Posterior vena cava (tissue), 2 donors: ENCODE measurements at places on chromosomes 12 and 14. TPM values are rescaled to one million over a fixed set of nuclear protein-coding genes. Genes with fewer than 3 reads are reported as not detected.

Gene PMCH
- total RNA-seq, result not detected

Gene INSM2
- not detected for total RNA-seq

Gene ESRRB
- total RNA-seq, result 0.60 TPM

Gene HVCN1
- 8.5 TPM for total RNA-seq

Gene CLEC2A
- total RNA-seq, result not detected

Gene NAB2
- total RNA-seq, result 27.0 TPM

Gene KRT74
- not detected for total RNA-seq

Gene TEDC1
- total RNA-seq, result 7.9 TPM

Gene BIN2
- total RNA-seq, result 8.8 TPM

Gene POTEM
- total RNA-seq, result not detected

Gene GPR65
- 2.4 TPM for total RNA-seq

Gene OASL
- 0.42 TPM for total RNA-seq

Gene FRMD6
- 49.6 TPM for total RNA-seq

Gene CMA1
- total RNA-seq, result 2.4 TPM

Gene LRIG3
- 23.7 TPM for total RNA-seq

Gene OR6C76
- total RNA-seq, result not detected

Gene OTX2
- total RNA-seq, result not detected

Gene LIN7A
- 3.6 TPM for total RNA-seq

Gene PRB2
- not detected for total RNA-seq

Gene RGS6
- total RNA-seq, result 2.0 TPM

Gene SLC24A4
- total RNA-seq, result 0.67 TPM
